RWPE2 (cell line): ENCODE measurements at places on chromosomes 13 and 19.

DNA sequence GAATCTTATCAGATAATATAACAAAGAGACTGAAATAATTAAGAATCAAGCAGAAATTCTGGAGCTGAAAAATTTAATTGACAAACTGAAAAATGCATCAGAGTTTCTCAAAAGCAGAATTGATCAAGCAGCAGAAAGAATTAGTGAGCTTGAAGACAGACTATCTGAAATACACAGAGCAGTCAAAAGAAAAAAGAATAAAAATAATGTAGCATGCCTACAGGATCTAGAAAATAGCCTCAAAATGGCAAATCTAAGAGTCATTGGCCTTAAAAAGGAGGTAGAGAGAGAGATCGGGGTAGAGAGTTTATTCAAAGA, 39.2 kb downstream of the CAB39L start:
- no peak overlapping the region for H3K4me3 ChIP-seq
- H3K27ac ChIP-seq: no peak overlapping the region
- no peaks in the 10 kb centered on the region for H3K27me3 ChIP-seq
- H3K36me3 ChIP-seq: no peaks in the 10 kb centered on the region
- DNase-seq: no peak

- H3K4me1 ChIP-seq: no peaks in the 10 kb centered on the region
- H3K27me3 ChIP-seq: no peaks in the 10 kb centered on the region
- H3K4me3 ChIP-seq: no peak overlapping the region
- no peak for DNase-seq
- H3K27ac ChIP-seq: no peak overlapping the region
Measured at GRCh38 chr13:76683854-76684253, 202.4 kb downstream of the KCTD12 start.

GRCh38 chr19:38730731-38731589, 13.3 kb downstream of the CAPN12 start:
- peak; percentile 49 for DNase-seq
- H3K4me3 ChIP-seq: no peak overlapping the region
- peak overlapping the region; percentile 44 for H3K27ac ChIP-seq

DNA sequence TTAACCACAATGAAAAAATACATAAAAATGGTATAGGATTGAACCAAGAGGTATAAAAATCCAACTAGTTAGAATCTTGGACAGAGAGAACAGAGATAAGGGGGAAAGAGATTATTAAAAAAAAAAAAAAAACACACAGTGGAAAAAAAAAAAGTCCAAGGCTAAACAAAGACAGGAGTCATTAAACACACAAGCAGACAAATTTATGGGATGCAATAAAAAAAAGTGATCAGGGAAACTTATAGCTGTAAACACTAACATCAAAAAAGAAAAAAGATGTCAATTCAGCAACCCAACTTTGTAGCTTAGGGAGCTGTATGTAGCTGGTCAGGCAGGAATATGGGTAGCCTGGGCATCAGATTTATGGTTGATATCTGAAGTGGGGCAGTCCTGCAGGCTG, 129.0 kb downstream of the DNAJC3 start:
- H3K4me3 ChIP-seq: no peak overlapping the region
- no peak for DNase-seq
- peaks cover 7% of the 10 kb centered on the region; the same call in 1 of the 2 replicates for H3K36me3 ChIP-seq
- no peaks in the 10 kb centered on the region for H3K4me1 ChIP-seq
- H3K27me3 ChIP-seq: no peaks in the 10 kb centered on the region

DNA sequence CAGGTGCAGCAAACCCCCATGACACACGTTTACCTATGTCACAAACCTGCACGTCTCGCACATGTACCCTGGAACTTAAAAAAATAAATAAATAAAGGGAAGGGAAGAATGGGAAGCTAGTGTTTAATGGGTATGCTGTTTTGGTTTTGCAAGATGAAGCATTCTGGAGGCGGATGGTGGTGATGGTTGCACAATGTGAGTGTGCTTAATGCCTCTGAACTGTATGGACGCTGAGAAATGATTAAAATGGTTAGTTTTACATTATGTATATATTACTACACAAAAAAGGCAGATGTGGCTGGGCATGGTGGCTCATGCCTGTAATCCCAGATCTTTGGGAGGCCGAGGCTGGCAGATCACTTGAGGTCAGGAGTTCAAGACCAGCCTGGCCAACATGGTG, 17.8 kb downstream of the NFILZ start:
- no peaks in the 10 kb centered on the region for H3K4me1 ChIP-seq
- no peak overlapping the region for H3K4me3 ChIP-seq
- no peaks in the 10 kb centered on the region for H3K36me3 ChIP-seq
- no peak overlapping the region for H3K27ac ChIP-seq
- no peak for DNase-seq

DNA sequence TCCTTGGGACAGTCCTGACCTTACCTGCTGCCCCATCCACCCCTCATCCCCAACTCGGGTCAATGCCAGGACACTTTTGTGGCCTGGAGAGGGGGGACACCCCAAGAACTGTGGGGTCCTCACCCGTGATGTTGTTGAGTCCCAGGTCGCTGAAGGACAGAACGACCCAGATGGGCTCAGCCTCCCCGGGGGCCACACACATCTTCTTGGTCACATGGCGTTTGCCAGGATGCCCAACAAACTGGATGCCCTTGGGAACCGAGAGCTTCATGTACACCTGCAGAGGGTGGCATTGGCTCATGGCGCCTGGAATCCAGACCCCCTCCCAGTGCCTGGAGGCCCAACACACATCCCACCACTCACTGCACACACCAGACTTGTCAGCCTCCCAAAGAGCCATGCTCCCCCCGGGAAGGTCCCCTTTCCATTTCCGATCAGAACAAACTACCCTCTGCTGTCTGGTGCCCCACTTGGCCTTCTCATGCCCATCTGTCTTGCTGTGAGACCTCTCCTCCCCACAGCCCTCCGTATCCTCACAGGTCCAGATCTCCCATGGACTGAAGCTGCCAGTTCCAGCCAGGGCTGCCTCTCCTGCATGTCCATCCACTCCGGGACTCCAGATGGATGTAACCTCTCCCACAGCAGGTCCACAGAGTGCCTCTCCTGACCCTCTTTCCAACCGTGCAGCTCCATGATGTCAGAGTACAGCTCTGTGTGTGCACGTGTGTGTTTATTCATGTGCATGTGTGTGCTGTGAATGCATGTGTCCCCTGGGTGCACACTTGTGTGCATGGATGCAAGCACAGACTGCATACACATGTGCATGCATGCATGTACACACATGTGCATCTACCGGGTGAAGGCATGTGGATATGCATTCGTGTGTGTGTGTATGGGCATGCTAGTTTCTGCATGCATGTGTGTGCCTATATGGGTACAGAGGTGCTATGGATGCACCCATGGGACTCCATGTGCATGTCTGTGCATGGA, 58.4 kb downstream of the F2RL3 start:
- H3K36me3 ChIP-seq: no peaks in the 10 kb centered on the region
- no peaks in the 10 kb centered on the region for H3K27me3 ChIP-seq
- H3K27ac ChIP-seq: no peak overlapping the region
- no peak for DNase-seq
- H3K4me3 ChIP-seq: no peak overlapping the region

DNA sequence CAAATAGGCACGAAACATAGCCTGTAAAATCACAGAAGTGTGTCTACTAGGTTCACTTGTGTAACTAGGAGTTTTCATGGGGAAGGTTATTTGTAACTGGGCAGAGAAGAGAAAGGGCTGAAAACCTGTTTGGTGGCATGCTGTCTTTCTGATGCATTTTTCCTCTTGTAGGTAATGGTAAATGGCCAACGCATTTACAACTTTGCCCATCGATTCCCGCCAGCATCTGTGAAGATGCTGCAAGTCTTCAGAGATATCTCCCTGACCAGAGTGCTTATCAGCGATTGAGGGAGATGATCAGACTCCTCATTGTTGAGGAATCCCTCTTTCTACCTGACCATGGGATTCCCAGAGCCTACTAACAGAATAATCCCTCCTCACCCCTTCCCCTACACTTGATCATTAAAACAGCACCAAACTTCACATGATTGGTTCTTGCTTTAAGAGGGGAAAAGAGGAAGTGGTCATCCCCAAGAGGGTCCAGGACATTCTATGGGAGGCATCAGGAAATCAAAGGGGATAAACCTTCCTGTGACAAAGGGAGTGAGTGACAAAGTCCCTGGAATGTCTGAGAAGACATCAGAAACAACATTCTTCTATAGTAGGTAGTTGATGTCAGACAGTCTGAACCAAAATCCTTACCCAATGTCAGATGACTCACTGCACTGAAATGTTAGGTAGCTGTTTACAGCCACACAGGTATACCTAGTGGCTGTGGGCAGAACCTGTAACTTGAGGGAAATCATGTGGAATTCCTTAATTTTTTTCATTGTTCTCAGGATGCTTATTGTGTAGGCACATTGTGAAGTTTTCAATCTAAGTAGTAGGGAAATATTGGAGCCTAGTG, 5.0 kb downstream of the LGALS14 start:
- H3K27me3 ChIP-seq: no peaks in the 10 kb centered on the region
- no peak overlapping the region for H3K4me3 ChIP-seq
- H3K27ac ChIP-seq: no peak overlapping the region
- H3K36me3 ChIP-seq: no peaks in the 10 kb centered on the region
- no peak for DNase-seq

- H3K36me3 ChIP-seq: no peaks in the 10 kb centered on the region
- H3K27me3 ChIP-seq: no peaks in the 10 kb centered on the region
- no peak for DNase-seq
- H3K4me3 ChIP-seq: no peak overlapping the region
- H3K27ac ChIP-seq: no peak overlapping the region
Measured at GRCh38 chr13:22929381-22930126, 251.2 kb upstream of the SGCG start.

- no peak overlapping the region for H3K4me3 ChIP-seq
- H3K27me3 ChIP-seq: no peaks in the 10 kb centered on the region
- peak overlapping the region; percentile 12 for H3K27ac ChIP-seq
- no peak for DNase-seq
- peaks cover 66% of the 10 kb centered on the region for H3K36me3 ChIP-seq
- H3K4me1 ChIP-seq: no peaks in the 10 kb centered on the region
Measured at GRCh38 chr19:41870401-41870873, 6.6 kb upstream of the CD79A start.

DNA sequence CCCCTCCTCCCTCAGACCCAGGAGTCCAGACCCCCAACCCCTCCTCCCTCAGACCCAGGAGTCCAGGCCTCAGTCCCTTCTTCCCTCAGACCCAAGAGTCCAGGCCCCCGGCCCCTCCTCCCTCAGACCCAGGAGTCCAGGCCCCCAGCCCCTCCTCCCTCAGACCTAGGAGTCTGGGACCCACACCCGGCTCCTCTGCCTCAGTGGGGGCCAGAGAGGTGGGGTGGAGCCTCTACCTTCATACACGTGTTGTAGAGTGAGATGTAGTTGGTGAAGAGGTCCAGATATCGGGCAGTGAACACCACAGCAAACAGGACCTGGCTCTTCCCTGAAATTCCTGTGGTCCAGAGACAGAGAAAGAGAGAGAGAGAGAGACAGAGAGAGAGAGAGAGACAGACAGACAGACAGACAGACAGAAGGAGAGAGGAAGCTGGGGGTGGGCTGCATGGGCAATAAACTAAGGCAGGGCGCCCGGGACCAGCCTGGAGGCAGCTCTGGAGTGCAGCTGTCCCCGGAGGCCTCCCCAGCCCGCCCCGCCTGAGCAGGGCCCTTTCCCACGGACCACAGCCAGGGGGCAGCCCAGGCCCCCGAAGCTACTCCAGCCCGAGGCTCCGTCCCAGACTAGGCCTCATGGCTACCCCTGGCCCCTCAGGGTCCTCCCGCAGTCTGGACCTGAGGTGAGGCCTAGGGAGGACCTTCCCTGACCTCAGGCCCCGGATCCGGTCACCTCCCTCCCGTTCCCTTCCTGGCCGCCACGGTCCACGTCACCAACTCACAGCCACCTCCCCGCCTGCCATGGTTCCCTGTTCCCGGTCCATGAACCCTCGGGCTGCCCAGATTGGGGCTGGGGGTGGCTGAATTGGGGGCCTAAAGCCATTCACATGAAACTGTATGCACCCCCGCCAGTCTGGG, 907 bp downstream of the KDELR1 start:
- H3K27me3 ChIP-seq: peaks cover 8% of the 10 kb centered on the region
- H3K4me1 ChIP-seq: no peaks in the 10 kb centered on the region
- DNase-seq: no peak
- peaks cover 40% of the 10 kb centered on the region for H3K36me3 ChIP-seq
- H3K4me3 ChIP-seq: peak overlapping the region; percentile 67

- no peak overlapping the region for H3K4me3 ChIP-seq
- H3K4me1 ChIP-seq: peaks cover 13% of the 10 kb centered on the region
- no peaks in the 10 kb centered on the region for H3K27me3 ChIP-seq
- H3K36me3 ChIP-seq: no peaks in the 10 kb centered on the region
- H3K27ac ChIP-seq: peak overlapping the region; percentile 90
Measured at GRCh38 chr13:97880311-97880675, 73.2 kb upstream of the IPO5 start.

DNA sequence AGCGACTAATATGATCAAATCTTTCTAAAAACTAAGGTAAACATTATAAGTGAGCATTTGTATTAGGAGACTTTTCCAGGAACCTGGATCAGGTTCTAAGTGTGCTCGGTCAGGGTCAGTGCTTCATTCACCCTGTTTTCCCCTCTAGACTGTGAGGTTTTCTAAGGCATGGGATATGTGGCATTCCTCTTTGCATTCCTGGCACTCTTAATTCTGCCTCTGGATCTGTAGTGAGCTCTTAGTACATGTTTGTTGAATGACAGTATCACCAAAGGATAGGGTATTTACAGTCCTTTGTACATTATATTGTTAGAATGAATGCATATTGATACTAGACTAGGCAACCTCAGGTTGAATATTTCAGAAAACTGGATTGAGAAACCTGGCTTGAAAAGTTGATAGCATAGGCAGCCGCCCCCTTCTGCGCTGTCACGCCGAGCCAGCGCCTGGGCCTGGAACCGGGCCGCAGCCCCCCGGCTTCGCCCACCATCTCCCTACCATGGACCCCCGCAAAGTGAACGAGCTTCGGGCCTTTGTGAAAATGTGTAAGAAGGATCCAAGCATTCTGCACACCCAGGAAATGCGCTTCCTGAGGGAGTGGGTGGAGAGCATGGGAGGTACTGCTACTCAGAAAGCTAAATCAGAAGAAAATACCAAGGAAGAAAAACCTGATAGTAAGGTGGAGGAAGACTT, 156.5 kb downstream of the KCNRG start:
- H3K4me1 ChIP-seq: no peaks in the 10 kb centered on the region
- no peak overlapping the region for H3K4me3 ChIP-seq
- no peaks in the 10 kb centered on the region for H3K27me3 ChIP-seq
- no peaks in the 10 kb centered on the region for H3K36me3 ChIP-seq
- no peak for DNase-seq
- H3K27ac ChIP-seq: no peak overlapping the region

DNA sequence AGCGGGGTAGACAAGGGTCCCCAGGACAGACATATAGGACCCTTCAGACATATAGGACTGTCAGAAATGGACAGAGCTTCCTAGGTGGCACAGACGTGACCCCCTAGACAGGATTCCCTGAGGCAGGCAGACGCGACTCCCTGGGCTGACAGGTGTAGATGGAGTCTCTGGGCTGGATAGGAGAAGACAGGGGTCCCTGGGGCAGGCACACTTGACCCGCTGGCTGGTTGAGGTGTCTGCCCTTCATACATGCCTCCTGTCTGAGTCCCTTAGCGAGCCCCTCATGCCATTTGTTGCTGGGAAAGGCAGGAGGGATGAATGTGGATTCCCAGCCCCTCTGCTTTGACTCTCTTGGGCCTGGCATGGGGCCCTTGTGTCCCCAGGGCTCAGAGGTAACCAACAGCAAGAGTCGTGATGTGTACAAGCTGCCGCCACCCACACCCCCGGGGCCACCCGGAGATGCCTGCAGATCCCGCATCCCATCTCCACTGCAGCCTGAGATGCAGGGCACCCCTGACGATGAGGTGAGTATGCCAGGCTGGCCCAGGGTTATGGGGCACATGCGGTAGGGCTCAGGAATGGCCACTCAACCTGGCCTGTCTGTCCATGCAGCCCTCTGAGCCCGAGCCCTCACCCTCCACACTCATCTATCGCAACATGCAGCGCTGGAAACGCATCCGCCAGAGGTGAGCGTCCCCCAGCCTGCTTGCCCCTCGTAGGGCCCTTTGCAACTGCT, 3.0 kb downstream of the HSPB6 start:
- no peaks in the 10 kb centered on the region for H3K27me3 ChIP-seq
- H3K4me3 ChIP-seq: no peak overlapping the region
- no peak overlapping the region for H3K27ac ChIP-seq
